Activated T-helper 1 cell treated with anti-CD3 and anti-CD28 coated beads, Interleukin-12 subunit alpha, Interleukin-12 subunit beta, Interleukin-2, Interleukin-4 antibody, amounts not matched to agents 30 ng/mL and 10 ng/mL and 1 ng/mL, durations not matched to agents 14 hours and 24 hours and 36 hours (primary cell): ENCODE measurements at places on chromosomes 7 and 10. TPM values are rescaled to one million over a fixed set of nuclear protein-coding genes. Genes with fewer than 3 reads are reported as not detected.

GRCh38 chr10:117534321-117535297 is 7.9 kb upstream of the EMX2 start:
- DNase-seq = no peak
- H3K4me1 ChIP-seq = no peaks in the 10 kb centered on the region
- H3K4me3 ChIP-seq = no peak overlapping the region
- no peaks in the 10 kb centered on the region for H3K36me3 ChIP-seq
- H3K27me3 ChIP-seq = peaks cover 82% of the 10 kb centered on the region

DOCK1 gene
- 0.75 and 1.2 TPM in 2 replicates for total RNA-seq

CRHR2 gene
- total RNA-seq = not detected in 2 replicates

DNA sequence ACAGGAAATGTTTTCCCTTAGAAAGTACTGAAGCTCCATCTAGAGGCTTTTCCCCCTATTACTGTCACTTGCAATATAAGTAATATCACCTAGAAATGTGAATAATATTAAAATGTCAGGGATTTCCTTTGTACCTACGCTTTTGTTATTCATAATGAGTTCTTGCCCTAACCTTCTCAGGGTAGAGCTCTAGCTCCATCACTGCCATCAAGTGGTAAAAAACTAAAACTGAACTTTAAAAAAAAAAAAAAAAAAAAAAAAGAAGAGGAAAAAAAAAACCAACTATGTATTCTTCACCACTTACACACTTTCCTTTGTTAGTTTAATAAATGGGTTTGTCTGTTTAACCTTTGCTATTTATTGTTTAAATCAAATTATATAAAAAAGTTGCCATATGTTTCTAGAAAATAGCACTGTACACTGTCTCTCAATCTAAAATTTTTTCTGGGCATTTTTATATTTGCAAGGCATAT is 49.9 kb downstream of the DNAJC1 start:
- H3K27ac ChIP-seq = no peak overlapping the region
- no peaks in the 10 kb centered on the region for H3K36me3 ChIP-seq
- no peak for DNase-seq
- H3K27me3 ChIP-seq = peaks cover 2% of the 10 kb centered on the region
- H3K4me3 ChIP-seq = no peak overlapping the region
- peaks cover 6% of the 10 kb centered on the region for H3K4me1 ChIP-seq

FAM180A gene
- not detected in 2 replicates for total RNA-seq

- DNase-seq = no peak
- H3K27me3 ChIP-seq = no peaks in the 10 kb centered on the region
- H3K4me1 ChIP-seq = no peaks in the 10 kb centered on the region
- no peak overlapping the region for H3K4me3 ChIP-seq
Measured at GRCh38 chr7:86745013-86745745, 101.5 kb downstream of the GRM3 start.

DNA sequence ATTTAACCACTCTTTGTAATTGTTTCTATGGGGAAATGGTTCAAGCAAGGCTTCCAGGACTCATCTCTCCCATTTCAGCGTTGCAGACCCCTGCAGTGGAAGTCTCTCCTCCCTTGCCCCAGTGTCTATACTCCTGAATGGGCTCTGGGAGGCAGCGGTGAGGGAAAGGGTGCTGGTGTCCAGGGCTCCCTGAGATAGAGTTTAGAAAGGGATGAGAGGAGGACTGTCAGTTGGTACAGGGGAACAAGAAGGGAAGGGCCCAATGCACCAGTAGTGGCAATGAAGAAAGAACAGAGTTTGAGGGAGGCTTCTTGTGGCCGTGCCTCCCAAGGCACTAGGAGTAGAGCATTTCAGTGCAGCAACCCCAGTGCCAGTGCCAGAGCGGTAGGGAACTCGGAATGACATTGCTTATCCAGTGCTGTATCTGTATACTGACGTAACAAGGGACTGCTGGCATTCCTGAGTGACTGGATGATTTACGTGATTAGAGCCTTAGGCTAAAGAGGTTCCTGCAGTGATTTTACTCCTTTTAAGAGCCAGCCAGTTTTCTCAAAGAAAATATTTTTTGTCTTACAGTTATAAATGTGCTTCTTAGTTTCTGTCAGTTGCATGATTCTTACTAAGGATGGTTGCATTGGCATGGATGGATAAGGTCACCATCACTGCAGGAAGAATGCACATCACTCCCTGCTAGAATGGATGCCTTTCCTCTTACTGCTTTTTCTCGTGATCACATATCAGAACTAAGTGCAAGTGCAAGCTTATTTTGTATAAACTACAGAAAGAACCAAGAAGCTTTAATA is 28.0 kb downstream of the PRPF18 start:
- peaks cover 39% of the 10 kb centered on the region for H3K36me3 ChIP-seq
- H3K27ac ChIP-seq = no peak overlapping the region
- no peaks in the 10 kb centered on the region for H3K4me1 ChIP-seq
- DNase-seq = no peak
- H3K4me3 ChIP-seq = no peak overlapping the region

ZNF655 gene
- 77.9 and 79.9 TPM in 2 replicates for total RNA-seq

HOXA2 gene
- total RNA-seq = not detected in 2 replicates

DNA sequence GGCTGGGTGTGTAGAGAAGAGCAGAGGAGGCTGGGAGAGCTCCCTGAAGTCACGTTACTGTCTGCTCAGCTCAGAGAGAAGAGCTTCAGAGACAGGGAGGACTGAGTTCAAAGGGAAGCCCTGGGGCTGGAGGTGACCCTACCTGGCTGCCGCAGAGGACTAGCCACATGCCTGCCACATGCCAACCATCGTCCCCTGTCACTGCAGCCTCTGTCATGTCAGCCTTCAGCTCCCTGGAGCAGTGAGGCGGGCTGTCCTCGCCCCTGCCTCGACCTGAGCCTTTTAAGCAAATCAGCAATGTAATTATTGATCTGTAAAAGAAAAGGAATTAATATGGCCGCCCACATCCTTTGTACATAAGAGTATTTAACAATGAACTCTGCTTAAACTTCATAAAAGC is 89.3 kb upstream of the RET start:
- H3K27me3 ChIP-seq = no peaks in the 10 kb centered on the region
- H3K36me3 ChIP-seq = no peaks in the 10 kb centered on the region
- no peak overlapping the region for H3K27ac ChIP-seq

MMD2 gene
- not detected in 2 replicates for total RNA-seq

GRCh38 chr10:71635867-71636266 is 83.7 kb downstream of the C10orf105 start:
- H3K4me3 ChIP-seq = no peak overlapping the region
- peaks cover 3% of the 10 kb centered on the region for H3K27me3 ChIP-seq
- H3K36me3 ChIP-seq = no peaks in the 10 kb centered on the region
- no peaks in the 10 kb centered on the region for H3K4me1 ChIP-seq
- H3K27ac ChIP-seq = no peak overlapping the region

PALD1 gene
- 0.83 and 0.88 TPM in 2 replicates for total RNA-seq

ADIRF gene
- not detected in 2 replicates for total RNA-seq

SLC26A5 gene
- not detected in 2 replicates for total RNA-seq

GRCh38 chr7:24786306-24786705 is 29.0 kb upstream of the GSDME start:
- no peaks in the 10 kb centered on the region for H3K27me3 ChIP-seq
- H3K36me3 ChIP-seq = peaks cover 30% of the 10 kb centered on the region
- no peak overlapping the region for H3K27ac ChIP-seq
- no peak overlapping the region for H3K4me3 ChIP-seq

GRCh38 chr7:24368161-24368560 is 84.2 kb downstream of the NPY start:
- DNase-seq = no peak
- H3K4me3 ChIP-seq = no peak overlapping the region

- H3K4me1 ChIP-seq = no peaks in the 10 kb centered on the region
- DNase-seq = no peak
- H3K36me3 ChIP-seq = peaks cover 4% of the 10 kb centered on the region
- no peaks in the 10 kb centered on the region for H3K27me3 ChIP-seq
- H3K27ac ChIP-seq = no peak overlapping the region
- no peak overlapping the region for H3K4me3 ChIP-seq
Measured at GRCh38 chr10:56349611-56350010, 11.4 kb downstream of the ZWINT start.

GRCh38 chr7:40795607-40796006 is 660.8 kb downstream of the SUGCT start:
- H3K36me3 ChIP-seq = no peaks in the 10 kb centered on the region
- no peaks in the 10 kb centered on the region for H3K27me3 ChIP-seq
- DNase-seq = no peak
- H3K4me1 ChIP-seq = no peaks in the 10 kb centered on the region
- no peak overlapping the region for H3K27ac ChIP-seq

RET gene
- 0.27 and 0.31 TPM in 2 replicates for total RNA-seq

GRCh38 chr10:80599424-80599847 is 61.7 kb downstream of the SH2D4B start:
- H3K27ac ChIP-seq = no peak overlapping the region
- no peaks in the 10 kb centered on the region for H3K4me1 ChIP-seq
- no peak overlapping the region for H3K4me3 ChIP-seq
- no peak for DNase-seq

DNA sequence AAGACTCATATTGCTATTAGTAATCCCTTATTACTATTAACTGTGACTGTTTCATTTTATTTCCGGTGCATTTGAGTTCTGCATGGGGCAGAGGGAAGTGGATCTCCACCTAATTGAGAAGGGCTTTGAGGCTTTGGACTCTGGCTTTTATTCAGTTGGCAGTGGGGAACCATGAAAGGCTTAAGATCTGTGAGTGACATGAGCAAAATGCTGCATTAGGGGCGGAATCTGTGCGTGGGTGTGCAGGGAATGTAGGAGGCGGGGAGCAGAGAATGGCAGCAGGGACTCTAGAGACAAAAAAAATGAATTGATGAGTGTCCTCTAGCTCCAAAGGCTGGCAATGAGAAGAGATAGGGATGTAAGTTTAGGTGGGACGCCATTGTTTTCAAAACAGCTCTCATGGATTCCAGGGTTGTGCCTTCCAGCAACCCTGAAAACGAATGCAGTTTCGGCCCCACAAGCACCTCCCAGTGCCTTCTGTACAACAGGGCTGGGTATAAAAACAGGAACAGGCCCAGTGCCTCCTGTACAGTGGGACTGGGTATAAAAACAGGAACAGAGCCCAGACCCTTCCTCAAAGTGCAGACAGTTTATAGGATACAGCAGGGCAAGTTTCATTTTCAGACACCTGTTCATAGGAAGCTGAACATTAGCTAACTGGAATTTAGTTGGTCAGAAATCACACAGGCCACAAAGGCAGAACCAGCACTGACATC is 663.3 kb upstream of the FOXK1 start:
- H3K36me3 ChIP-seq = no peaks in the 10 kb centered on the region
- no peak overlapping the region for H3K4me3 ChIP-seq
- no peaks in the 10 kb centered on the region for H3K4me1 ChIP-seq
- no peak overlapping the region for H3K27ac ChIP-seq
- H3K27me3 ChIP-seq = no peaks in the 10 kb centered on the region

ASIC3 gene
- 1.9 and 4.1 TPM in 2 replicates for total RNA-seq

PIP gene
- total RNA-seq = not detected in 2 replicates

DNA sequence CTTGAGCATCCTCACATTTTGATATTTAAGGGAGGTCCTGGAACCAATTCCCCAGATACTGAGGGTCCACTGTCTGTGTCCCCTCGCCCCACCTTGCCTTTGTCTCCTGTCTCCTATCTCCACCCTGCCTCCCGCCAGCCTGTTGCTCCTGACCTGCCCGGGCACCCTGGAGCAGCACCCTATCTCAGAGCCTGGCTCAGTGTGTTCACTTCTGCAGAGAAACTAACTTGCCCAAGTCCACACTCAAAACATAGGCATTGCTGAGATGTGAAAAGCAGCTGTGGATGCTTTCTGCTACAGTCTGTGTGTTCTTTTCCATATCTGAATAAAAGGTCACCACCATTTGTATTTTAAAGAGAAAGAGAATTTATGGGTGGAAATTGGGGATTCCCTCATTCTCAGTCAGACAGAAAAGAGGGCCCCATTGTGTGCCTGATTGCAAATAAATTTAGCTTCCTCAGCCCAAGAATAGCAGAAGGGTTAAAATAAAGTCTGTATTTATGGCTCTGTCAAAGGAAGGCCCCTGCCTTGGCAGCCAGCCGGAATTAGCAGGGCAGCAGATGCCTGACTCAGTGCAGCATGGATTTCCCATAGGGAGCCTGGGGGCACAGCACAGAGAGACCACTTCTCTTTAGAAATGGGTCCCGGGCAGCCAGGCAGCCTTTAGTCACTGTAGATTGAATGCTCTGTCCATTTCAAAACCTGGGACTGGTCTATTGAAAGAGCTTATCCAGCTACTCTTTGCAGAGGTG is 161.3 kb downstream of the EGFR start:
- H3K27ac ChIP-seq = no peak overlapping the region
- H3K36me3 ChIP-seq = no peaks in the 10 kb centered on the region
- DNase-seq = no peak
- no peaks in the 10 kb centered on the region for H3K4me1 ChIP-seq

RARRES2 gene
- not detected in 2 replicates for total RNA-seq

- peaks cover 3% of the 10 kb centered on the region for H3K27me3 ChIP-seq
- H3K27ac ChIP-seq = no peak overlapping the region
- no peaks in the 10 kb centered on the region for H3K36me3 ChIP-seq
Measured at GRCh38 chr7:20388084-20388483, 57.4 kb downstream of the ITGB8 start.

STEAP1B gene
- 0.16 TPM in 1 of 2 replicates, not detected in the other for total RNA-seq

BMPR1A gene
- total RNA-seq = 9.7 and 14.5 TPM in 2 replicates

JCAD gene
- total RNA-seq = 0.15 and 0.31 TPM in 2 replicates

DNA sequence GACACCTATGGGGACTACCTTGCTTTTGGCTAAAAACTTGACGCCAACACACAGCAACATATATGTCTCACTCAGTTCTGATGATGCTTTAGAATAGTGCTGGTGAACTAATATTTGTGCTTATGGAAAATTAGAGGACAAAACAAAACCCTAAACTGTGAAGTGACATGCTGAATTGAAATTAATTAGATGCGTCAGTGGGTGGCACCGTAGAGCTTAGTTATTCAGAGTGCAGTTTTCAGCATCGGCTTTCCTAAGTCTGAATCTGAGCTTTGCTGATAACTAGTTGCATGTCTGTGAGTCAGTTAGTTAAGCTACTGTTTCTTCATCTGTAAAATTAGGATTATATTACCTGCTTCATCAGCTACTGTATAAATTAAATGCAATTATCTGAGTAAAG is 245.0 kb upstream of the SORCS1 start:
- H3K4me3 ChIP-seq = no peak overlapping the region
- no peaks in the 10 kb centered on the region for H3K27me3 ChIP-seq
- no peaks in the 10 kb centered on the region for H3K4me1 ChIP-seq
- no peaks in the 10 kb centered on the region for H3K36me3 ChIP-seq
- no peak for DNase-seq

GRCh38 chr10:51789118-51789517 is 89.7 kb upstream of the CSTF2T start:
- no peaks in the 10 kb centered on the region for H3K27me3 ChIP-seq
- H3K27ac ChIP-seq = no peak overlapping the region
- peaks cover 2% of the 10 kb centered on the region for H3K36me3 ChIP-seq
- no peak overlapping the region for H3K4me3 ChIP-seq
- no peaks in the 10 kb centered on the region for H3K4me1 ChIP-seq
- no peak for DNase-seq

GRCh38 chr10:86389441-86390193 is 23.0 kb upstream of the GRID1 start:
- no peaks in the 10 kb centered on the region for H3K4me1 ChIP-seq
- no peaks in the 10 kb centered on the region for H3K36me3 ChIP-seq
- peak overlapping the region; percentile 79 for H3K4me3 ChIP-seq
- H3K27me3 ChIP-seq = peaks cover 69% of the 10 kb centered on the region

- no peaks in the 10 kb centered on the region for H3K27me3 ChIP-seq
- DNase-seq = no peak
- H3K27ac ChIP-seq = no peak overlapping the region
- H3K4me1 ChIP-seq = no peaks in the 10 kb centered on the region
- no peaks in the 10 kb centered on the region for H3K36me3 ChIP-seq
Measured at GRCh38 chr7:47302560-47302959, 279.4 kb downstream of the TNS3 start.

GRCh38 chr10:9291081-9291480 is 1236.6 kb downstream of the GATA3 start:
- no peaks in the 10 kb centered on the region for H3K36me3 ChIP-seq
- H3K27me3 ChIP-seq = no peaks in the 10 kb centered on the region
- peaks cover 17% of the 10 kb centered on the region for H3K4me1 ChIP-seq
- H3K27ac ChIP-seq = no peak overlapping the region
- no peak for DNase-seq
